ENCODE measurements at places on chromosomes 5 and 9.

DNA sequence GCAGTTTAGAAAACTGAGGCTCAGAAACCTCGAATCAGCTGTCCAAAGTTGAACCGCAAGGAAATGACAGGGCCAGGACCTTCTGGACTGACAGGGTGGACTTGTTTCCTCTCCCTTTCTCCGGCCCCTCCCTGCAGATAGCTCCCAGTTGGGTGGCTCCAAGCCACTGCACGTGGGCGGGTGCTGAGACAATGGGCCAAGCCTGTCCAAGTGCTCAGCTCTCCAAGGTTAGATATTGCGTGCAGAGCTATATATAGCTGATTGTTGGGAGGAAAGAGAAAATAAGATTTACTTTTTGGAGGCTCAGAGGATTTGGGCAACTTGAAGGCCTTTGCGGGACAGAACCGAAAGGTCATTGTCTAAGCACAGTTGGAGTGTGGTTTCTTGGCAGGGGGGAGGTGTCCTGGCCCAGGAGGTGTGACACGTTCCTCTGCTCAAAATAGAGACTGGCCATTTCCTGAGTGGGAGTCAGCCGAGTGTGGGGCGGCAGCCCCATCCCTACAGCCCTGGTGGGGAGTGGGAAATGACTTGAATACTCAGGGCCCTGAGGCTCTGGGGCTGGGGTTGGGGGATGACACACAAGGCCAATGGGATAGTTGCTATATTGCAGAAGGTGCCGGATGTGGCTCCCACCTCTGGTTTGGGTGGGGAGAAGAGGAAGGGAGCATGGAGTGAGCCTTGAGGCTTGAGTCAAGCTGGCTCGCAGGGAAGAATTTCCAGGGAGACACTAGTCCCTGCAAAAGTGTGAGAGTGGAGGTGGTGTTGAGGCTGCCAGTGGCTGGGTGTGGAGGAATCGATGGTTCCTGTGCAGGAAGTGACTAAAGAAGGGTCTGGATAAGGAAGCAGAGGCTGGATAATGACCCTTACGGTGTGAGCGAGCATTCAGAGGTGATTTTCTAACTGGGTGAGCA lies 44.4 kb upstream of the SMAD5 start:
- no peak for DNase-seq

GRCh38 chr5:179606910-179607159 lies 16.6 kb downstream of the HNRNPH1 start:
- DNase-seq: no peak

DNA sequence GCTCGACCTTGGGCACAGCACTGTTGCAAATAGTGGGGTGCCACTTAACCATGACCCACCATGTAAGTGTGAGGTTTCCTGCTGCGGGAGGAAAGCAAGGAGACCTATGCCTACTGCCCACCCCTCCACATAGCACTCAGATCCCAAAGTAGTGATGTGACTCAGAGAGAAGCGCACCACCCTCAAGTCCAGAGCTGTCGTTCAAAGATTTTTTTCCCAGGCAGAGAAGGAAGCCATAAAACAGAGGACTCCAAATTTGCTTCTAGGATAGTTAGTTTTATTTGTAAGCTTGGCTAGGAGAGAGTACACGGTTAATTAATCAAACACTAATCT lies 19.3 kb downstream of the UGT3A1 start:
- DNase-seq: no peak

- DNase-seq: no peak
These were observed 7.4 kb downstream of the ADAM19 start for GRCh38 chr5:157568222-157568621.

DNA sequence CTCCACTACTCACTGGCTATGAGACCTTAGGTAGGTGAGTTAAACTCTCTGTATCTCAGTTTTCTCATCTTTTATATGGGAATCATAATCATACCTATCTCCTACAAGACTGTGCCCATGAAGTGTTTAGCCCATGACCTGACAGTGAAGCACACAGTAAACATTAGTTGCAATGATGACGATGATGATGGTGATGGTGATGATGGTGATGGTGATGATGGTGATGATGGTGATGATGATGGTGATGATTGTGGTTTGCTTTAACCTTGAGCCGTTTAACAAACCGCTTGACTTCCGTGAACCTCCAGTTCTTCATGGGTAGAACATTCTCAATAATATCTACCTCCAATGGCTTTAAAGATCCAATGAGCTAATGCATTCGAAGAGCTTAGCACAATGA lies 220.2 kb upstream of the MVB12B start:
- no peak for DNase-seq

DNA sequence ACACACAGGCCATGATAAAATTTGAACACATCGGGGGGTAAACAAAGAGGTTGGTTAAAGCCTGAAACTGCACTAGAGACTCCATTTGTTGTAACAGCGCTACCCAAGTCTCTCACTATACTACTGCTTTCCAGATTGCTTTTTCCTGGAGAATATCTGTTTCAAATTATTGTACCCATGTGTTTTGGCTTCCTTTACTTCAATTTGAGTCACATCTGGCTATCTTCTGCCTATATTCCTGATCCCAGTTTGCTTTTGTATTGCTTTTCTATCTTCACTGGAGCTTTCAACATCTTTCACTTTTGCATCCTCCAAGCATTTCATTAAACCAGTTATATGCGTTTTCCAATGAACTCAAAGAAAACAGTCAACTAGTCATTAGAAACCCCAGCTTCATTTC lies 404.7 kb downstream of the MLLT3 start:
- DNase-seq: no peak

- no peak for DNase-seq
These were observed 347.3 kb upstream of the CDH6 start for GRCh38 chr5:30846171-30846570.

GRCh38 chr9:129432297-129433154 lies 188.4 kb downstream of the C9orf50 start:
- no peak for DNase-seq
